Activated naive CD4-positive, alpha-beta T cell (primary cell): ENCODE measurements at places on chromosomes 3 and 15.
A peak's percentile ranks its signal among the peaks of the same experiment; 100 is the strongest.

- DNase-seq = no peak
These were observed 22.8 kb downstream of the GAP43 start for GRCh38 chr3:115646027-115646690.

DNA sequence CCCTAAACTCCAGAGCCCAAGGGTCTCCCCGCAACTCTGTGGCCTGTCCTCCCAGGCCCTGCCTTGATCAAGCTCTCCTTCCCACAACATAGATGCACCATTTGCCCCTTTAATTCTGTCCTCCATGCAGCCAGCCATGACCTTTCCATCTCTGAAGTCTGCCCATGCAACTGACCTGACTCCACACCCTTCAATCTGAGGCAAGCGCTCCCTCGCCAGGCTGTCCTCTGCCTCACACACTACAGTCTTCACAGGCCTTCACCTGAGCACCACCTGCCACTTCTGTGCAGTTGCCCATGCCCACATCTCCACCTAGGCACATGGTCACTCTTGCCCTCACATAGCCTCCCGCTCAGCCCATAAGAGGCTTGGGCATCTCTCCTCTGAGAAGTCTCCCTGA lies 244.0 kb downstream of the OCA2 start:
- DNase-seq = no peak

DNA sequence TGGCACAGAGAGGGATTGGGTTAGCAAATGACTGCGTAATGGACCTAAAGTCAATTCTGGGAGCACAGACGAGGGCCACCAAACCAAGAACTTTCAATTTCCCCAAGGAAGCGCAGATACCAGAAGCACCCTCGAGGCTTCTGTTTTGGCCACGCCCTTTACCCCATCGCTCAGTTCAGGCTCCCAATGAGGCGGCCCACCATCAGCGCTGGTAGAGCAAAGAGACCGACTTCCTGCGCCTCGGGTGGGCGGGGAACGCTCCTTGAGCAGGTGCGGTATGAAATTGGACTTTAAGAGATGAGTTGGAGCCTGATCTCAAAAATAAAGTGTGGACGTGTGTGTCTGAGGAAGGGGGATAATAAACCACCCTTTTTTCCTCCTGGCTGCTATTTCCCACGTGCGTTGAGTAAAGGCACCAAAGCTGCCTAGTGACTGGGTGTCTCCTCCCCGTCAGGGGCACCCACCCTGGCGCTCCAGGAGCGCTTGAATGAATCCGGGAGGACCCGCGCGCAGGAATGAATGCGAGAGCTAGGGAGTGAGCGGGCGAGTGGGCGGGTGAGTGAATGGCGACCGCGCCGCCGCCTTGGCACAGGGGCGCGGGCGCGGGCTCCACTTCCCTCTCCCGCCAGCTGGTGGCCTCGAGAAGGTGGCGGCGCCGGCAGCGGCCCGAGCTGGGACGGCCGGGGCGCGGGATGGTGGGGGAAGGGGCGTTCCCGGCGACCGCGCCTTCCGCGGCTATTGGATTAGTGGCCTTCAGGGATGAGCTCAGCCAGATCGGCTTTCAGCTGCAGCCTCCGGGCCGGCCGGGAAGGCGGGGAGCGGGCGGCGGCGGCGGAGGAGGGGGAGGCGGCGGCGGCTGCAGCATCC lies at the start of gene SPSB4:
Gene SPSB4, plus strand, starts transcription at position 772 of the 867 bp plus-strand sequence. CDS start 14,758 bp downstream, outside the sequence.
- DNase-seq = no peak

DNA sequence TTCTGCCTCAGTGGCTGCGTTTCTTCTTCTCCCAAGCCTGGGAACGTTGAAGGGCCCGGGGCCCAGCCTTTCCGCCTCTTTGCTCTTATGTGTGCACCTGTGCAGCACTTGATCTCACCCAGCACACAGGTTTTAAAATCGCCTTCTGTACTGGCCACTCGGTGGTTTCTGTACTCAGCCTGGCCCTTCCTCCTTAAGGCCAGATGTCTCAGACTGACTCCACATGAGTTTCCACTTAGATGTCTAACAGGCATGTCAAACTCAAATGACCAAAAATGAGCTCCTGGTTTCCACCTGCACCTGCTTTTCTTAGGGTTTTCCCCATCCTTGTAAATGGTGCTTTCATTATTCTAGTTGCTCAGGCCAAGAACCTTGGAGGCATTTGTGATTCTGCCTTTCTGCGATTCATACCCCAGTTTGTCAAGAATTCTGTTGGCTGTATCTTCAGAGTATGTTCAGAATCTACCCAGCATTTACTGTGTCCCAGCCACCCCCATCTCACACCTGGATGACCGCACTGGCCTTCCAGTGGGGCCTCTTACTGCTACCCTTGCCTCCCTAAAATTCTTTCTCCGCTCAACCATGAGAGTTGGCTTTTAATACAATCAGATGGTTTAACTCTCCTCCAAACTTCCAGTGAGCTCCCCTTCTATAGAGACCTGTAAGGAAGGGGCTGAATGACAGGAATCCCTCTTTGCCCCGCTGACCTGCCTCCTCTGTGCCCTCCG lies 2.2 kb upstream of the TRAK1 start:
- DNase-seq = no peak

GRCh38 chr3:127700406-127700805 lies 27.7 kb downstream of the ABTB1 start:
- no peak for DNase-seq

- no peak for DNase-seq
These were observed 608.2 kb upstream of the CCDC54 start for GRCh38 chr3:106768941-106769480.

DNA sequence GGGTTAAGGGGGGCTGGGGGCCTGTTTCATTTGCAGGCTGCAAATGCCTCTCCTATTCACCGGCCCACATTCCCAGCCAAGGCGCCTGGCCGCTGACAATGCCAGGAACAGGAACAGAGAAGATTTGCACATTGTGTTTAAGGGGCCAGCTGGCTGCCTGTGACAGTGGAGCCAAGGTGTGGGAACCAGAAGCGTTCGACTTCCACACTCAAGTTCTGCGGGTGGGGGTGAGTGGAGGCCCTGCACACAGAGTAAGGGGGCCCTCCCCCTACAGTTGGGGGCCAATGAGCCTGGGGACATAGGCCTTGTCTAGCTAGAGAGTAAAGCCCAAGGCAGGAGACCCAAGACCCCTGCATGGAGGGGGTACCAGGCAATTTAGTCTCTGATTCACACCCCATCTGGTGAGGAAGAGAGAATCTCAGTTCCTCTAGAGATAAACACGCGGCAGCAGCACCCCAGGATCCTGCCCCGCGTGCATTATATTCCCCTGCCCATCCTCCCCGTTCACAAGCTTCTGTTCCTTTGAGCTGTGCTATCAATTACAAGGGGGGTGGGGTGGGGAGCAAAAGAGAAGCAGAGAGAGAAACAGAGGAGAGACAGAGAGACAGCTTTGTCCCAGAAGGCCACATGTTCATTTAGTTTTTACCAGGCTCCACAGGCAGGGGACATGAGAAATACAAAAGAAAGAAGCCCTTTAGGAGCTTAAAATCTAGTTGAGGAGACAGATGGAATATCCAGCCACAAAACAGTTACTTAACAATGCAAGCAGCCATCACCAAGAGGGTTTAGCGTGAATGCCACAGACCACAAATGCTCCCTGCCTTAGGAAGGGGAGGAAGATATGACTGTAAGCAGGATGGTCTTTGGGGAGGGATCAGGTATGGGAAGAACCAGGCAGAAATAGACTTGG lies 9.2 kb downstream of the IGDCC3 start:
- no peak for DNase-seq

- no peak for DNase-seq
These were observed 79.4 kb upstream of the PRR23E start for GRCh38 chr3:127113571-127113891.

DNA sequence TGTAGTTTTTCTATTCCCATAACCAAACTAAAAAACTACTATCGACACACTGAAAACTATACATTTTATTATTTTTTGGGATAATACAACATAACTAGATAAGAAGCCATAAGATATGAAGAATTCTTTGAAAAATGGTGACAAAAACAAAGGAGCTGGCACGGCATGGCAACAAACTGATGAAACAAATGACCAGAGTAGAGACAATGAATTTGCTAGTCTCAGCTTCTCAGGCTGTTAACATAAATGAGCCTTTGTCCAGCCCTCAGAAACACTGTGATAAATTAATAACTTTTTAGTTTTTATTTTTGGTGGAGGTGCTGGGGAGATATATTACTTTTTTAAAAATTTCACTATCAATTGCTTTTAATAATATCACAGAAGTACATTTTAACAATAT lies 100.7 kb downstream of the SMARCC1 start:
- DNase-seq = no peak

- DNase-seq = no peak
These were observed 968.4 kb downstream of the FHIT start for GRCh38 chr3:60282866-60283265.

DNA sequence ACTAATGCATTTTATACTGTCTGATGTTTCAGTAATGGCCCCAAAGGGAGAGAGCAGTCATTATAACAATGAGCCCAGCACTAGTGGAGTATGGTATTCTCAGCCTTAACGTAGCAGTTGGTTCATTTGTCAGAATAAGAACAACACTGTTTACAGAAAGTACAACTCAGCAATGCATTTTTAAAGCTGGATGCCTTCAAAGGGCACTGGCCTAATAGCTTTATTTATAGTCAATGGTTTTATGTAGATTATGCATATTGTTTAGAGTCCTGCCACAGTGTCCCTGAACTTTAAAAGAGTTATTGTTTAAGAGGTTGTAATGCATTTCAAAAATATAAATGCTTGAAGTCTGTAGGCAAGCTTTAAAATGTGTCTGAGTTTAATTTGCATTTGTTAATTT lies 211.1 kb downstream of the MCTP2 start:
- DNase-seq = no peak

GRCh38 chr15:70095408-70096214 lies 2.1 kb downstream of the TLE3 start:
- DNase-seq = peak; percentile 37

- no peak for DNase-seq
These were observed 32.6 kb upstream of the SHC4 start for GRCh38 chr15:48996276-48996675.

GRCh38 chr15:33200444-33200843 lies 5.9 kb upstream of the FMN1 start:
- no peak for DNase-seq

GRCh38 chr3:42062464-42062863 lies 28.7 kb upstream of the TRAK1 start:
- DNase-seq = no peak

GRCh38 chr3:34283751-34284150 lies 485.3 kb downstream of the PDCD6IP start:
- no peak for DNase-seq

- DNase-seq = no peak
These were observed 598.6 kb upstream of the TBL1XR1 start for GRCh38 chr3:177795859-177796258.

DNA sequence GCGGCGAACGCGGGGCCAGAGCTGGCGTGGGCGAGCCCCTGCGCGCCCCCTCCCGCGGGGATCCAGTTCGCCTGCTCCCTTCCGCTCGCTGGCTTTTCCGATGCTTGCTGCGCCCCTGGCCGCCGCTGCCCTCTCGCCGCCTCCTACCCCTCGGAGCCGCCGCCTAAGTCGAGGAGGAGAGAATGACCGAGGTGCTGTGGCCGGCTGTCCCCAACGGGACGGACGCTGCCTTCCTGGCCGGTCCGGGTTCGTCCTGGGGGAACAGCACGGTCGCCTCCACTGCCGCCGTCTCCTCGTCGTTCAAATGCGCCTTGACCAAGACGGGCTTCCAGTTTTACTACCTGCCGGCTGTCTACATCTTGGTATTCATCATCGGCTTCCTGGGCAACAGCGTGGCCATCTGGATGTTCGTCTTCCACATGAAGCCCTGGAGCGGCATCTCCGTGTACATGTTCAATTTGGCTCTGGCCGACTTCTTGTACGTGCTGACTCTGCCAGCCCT lies 721 bp downstream of the P2RY1 start:
- no peak for DNase-seq

DNA sequence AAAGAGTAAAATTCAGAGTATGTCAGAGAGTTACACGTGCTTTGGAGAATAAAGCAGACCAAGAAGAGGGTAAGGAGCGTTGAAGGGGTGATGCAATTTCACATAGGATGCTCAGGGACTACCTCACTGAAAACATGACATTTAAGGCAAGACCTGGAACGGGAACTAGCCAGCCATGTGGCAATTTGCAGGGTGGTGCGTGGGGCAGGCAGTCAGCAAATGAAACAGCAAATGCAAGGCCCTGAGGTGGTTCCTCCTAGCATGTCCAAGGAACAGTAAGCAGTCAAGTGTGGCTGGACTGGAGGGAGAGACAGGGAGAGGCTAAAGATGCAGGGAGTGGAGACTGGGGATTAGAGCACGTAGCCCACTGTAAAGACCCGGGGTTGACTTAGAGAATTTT lies 146.1 kb upstream of the LPP start:
- no peak for DNase-seq
